ENCODE measurements at places on chromosomes 7 and 10.
A peak's percentile ranks its signal among the peaks of the same experiment; 100 is the strongest.

DNA sequence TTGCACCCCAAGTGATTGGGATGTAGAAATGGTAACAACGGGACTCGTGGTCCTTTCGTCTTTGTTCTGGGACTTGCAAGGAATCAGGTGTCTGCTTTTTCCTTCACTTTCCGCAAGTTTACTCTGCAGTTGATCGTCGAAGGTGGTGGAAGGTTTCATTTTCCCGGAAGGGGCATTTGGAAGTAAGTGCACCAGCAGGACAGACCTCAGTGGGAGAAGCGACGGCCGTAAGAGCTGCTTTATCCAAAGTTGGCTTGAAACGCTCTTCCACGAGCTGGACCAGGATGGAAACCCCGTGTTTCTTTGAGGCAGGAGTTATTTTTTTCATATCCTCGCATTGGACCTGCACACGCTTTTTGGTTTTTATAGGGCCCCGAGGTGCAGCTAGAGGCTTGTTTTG is 1.2 kb downstream of the BRI3 start:
- no peak for DNase-seq

GRCh38 chr10:128300290-128300824 is 174.1 kb upstream of the MKI67 start:
- DNase-seq, result no peak

- DNase-seq, result no peak
Measured at GRCh38 chr7:157928171-157928794, 591.5 kb downstream of the DNAJB6 start.

- peak; percentile 93 for DNase-seq
Measured at GRCh38 chr7:21945454-21946221, at the start of gene CDCA7L. CDCA7L (minus strand) TSS chr7:21945899; CDS start chr7:21945804, 95 bp downstream.

DNA sequence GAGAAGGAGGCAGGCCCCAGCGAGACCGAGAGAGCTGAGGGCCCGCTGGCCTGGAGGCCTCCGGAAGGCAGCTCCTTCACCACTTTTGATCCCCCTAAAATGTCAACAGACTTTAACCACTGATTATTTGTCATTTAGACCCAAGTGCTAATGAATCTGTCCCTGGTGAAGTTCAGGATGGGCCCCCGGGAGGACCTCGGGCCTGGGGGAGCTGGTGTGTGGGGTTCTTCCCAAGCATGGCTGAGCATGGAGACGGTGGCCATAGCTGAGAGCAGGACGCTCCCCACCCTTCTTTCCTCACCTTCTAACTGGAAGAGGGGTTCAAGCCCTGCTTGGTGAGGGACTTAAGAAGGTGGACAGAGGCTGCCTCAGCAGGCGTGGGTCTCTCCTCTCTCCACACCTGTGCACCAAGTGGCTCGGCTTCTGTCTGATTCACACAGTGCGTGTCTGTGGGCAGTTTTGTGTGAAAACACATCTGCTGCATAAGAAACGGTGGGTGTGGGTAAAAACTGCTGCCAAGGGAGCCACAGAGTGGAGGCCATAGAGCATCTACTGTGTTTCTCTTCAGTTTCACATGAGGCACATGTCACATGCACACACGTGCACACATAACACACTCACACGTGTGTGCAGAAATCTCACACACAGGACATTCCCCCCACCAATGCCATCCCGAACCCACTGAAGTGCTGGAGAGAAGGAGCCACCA is 53.5 kb upstream of the VIPR2 start:
- no peak for DNase-seq

- DNase-seq, result no peak
Measured at GRCh38 chr7:1948887-1949680, 279.0 kb downstream of the ELFN1 start.

GRCh38 chr7:25653384-25653783 is 425.1 kb upstream of the NPVF start:
- DNase-seq, result no peak

DNA sequence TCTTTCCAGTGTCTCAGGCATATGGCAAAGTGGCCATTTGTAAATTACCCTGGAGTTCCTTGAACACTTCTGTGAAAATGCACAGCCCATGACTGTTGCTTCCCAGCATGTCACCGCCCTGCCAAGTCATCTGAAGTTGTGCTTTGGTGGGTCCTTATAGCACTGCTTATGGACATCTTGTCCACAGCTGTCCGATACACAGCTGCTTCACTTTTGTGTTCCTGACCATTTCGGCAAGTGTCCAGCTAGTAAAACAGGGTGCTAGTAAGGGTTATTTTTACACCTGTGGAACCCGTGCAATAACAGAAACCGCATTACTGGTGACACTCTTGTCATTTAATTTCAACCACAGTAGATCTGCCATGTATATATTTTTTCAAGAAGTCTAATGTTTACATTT is 29.7 kb downstream of the PIP4K2A start:
- DNase-seq, result no peak

GRCh38 chr7:108268200-108268820 is 138.1 kb upstream of the LAMB4 start:
- no peak for DNase-seq

DNA sequence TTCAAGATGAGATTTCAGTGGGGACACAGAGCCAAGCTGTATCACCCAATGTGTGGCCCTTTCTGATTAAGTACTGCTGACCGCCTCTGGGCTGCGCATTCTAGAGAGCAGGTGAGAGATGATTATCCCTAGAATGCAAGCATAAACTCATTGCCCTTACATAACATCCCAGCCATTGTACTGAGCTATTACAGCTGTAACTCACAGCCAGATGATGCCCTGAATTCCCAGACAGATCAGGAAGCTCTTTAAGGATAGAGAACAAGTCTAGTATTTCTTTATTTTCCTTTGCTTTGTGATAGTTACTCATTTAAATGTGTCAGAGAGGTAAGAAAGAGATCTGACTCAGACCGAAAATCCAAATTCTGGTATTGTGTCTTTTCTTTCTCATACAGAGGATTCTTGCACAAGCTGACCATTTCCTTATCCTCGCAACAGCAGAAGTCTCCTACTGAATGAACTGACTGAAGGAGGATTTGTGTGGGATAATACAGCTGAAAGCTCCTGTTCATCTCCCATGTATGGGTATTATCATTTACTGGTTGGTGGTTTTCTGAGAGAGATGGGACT is 58.4 kb downstream of the ZNF22 start:
- no peak for DNase-seq
